ENCODE measurements at places on chromosomes 1 and 21.
A peak's percentile ranks its signal among the peaks of the same experiment; 100 is the strongest.

DNA sequence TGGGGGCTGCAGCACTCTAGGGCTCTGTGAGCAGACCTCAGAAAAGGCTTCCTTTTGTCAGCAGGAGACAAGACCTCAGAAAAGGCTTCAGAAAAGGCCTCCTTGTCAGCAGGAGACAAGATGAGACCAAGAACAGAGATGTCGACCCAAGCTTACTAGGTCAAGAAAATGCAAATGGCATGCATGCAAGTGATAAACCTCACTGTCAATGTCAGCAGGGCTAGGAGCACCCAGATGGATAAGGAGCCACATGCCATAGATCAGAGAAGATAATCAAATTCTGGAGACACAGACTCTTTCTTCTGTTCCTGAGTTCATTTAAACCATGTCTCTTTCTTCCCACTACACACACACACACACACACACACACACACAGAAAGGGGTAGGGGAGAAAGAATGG lies 285.9 kb downstream of the CHRM3 start:
- DNase-seq: no peak

- DNase-seq: no peak
These were observed 83.2 kb downstream of the RGL1 start for GRCh38 chr1:183887826-183888819.

DNA sequence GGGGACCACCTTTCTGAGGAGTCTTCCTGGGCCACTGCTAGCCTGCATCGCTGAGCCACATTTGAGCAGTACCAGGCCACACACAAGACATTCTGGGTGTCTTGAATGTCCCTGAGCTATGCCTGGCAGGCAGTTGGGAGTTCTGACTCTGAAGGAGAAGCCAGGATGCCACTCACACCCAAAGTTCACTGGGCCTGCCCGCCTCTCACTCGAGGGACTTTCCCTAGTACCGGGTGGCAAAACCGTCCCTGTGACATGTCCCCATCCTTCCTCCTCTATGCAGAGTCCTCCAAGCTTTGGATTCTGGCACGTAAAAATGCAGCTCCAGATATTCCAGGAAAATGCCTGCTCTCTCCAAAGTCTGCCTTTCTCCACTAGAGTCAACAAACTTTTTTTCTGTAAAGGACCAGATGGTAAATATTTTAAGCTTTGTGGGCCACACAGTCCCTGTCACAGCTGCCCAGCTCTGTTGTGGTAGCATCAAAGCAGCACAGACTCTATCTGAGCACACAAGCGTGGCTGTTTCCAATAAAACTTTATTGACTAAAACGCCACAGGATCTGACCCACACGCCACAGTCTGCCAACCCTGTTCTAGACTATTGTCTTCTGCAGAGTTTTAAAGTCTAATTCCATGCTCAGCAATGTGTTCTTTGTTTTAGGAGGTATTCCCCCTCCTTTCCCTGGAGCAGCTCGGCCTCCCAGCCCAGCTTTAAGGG lies 19.2 kb upstream of the GUCA2B start:
- no peak for DNase-seq

- no peak for DNase-seq
These were observed 25.1 kb upstream of the SLAMF6 start for GRCh38 chr1:160548183-160548582.

DNA sequence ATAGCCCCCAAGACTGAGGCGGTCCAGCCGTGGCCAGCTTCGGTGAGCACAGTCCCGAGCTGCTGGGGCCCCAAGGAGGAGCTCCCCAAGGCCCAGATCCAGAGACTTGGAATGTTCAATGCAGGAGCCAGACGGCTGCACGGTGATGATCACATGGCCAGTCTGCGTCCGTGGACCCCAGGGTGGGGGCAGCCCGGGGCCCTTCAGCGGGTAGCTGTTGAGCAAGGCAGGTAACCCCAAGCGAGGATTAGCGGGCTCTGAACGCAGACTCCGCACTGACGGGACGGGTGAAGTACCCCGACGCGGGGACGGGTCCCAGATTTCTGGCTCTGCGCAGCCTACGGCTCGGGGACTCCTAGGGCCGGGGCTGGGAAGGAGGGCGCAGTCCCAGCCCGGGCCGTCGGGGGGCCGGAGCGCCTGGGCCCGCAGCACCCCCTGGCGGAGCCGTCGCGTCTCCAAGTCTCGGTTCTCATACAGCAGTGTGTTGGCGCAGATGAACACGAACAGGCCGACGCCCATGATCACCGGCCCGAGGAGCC lies 2.7 kb downstream of the TMEM200B start:
- DNase-seq: no peak

- no peak for DNase-seq
These were observed 186.5 kb downstream of the TGFBR3 start for GRCh38 chr1:91699339-91699974.

GRCh38 chr1:16900751-16901150 lies 5.0 kb downstream of the RNU1-2 start:
- DNase-seq: no peak

- DNase-seq: no peak
These were observed 19.0 kb downstream of the C1orf115 start for GRCh38 chr1:220708936-220709801.

- peak; percentile 87 for DNase-seq
These were observed 8.7 kb upstream of the E2F2 start for GRCh38 chr1:23539698-23540266.

- no peak for DNase-seq
These were observed 128.5 kb upstream of the SERTAD4 start for GRCh38 chr1:210104103-210104502.

DNA sequence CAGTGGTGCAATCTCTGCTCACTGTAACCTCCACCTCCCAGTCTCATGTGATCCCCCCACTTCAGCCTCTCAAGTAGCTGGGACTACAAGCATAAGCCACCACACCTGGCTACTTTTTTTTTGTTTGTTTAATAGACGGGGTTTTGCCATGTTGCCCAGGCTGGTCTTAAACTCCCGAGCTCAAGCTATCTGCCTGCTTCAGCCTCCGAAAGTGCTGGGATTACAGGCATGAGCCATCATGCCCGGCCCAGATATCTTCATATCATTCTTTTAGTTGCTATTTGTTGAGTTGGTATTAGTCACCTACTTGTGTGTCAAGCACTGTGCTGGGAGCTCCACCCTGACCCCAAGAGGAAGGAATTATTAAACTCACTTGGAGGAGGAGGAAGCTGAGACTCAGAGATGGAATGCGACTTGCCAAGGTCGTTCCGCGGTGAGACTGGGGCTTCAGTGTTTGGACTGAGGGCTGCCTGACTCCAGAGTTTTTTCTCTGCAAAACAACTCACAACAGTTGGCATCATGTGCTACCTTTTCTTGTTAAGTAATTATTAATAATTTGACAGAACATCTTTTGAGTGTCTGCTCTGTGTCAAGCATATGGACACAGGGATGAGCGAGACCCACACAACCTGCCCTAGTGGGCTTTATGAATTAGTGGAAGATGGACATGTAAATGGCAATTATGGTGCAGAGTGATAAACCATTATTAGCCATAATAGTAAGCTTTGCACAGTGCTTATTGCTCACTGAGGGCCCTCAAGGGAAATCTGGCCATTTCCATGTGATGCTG lies 132.0 kb downstream of the FOXD2 start:
- peak; percentile 92 for DNase-seq

GRCh38 chr1:243388276-243388675 lies 132.4 kb downstream of the SDCCAG8 start:
- no peak for DNase-seq

GRCh38 chr21:32917362-32918135 lies 108.2 kb upstream of the OLIG2 start:
- no peak for DNase-seq

DNA sequence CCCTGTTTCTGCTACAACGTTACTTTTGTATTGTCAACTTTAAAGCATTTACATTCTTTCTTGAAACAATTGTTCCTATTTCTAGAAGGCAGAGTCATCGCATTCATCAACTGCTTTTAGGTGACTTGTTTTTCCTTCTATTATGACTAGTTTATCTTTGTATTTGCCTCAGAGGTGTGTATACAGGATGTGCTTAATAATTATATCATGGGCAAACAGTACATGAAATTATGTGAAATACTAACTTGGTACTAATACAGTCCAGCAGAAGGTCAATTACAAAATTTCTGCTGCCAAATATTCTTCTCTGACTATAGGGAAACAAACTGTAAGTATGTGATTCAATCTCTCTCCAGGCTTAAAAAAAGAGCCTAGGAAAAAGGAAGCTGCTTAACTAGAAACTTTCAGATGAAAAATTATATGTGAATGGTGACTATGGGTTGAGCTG lies 101.6 kb downstream of the C4BPA start:
- no peak for DNase-seq

DNA sequence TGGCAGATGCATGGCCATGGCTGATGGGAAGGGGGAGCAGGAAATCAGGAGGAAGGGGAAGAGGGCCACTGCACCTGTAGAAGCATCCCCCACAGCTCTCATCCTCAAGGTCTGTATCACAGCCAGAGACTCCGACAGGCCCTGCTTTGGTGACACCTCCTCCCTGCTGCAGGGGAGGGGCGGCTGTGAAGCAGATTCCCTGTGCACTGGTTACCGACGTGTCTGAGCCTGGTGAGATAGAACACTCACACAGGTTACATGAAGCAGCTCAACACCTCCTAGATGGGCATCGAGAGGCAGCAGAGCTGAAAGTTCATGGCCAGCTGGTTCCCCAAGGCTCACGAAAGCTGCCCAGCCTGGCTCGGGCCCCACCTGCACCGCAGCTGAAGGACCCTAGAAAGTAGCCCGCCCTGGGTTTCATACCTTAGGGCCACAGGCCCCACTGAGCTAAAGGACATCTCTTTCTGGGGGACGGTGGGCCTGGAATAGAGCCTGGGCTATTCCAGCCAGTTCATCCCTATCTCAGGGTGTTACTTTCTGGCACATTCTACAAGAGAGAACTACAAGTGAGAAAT lies 30.2 kb upstream of the AJAP1 start:
- DNase-seq: no peak

DNA sequence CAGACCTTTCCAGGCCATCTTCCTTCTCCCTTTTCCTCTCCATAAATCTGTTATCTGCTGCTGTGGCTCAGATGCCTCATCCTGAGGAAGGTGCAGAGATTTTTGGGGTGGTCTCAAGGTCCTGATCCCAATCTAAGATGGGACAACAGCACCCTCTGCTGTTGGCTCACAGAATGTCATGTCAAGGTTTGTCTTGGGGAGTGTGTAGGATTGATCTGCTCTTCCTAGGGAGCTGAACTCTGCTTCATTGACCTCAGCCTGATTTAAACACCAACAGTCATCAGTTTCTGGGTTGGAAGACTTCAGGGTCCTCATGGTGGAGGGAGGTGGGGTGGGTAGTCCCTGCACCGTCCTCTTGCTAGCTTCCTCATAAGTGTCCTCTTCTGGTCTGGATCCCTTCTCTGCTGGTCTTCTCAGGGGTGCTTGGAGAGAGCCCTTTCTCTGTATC lies 62.8 kb upstream of the LAX1 start:
- peak; percentile 37 for DNase-seq

DNA sequence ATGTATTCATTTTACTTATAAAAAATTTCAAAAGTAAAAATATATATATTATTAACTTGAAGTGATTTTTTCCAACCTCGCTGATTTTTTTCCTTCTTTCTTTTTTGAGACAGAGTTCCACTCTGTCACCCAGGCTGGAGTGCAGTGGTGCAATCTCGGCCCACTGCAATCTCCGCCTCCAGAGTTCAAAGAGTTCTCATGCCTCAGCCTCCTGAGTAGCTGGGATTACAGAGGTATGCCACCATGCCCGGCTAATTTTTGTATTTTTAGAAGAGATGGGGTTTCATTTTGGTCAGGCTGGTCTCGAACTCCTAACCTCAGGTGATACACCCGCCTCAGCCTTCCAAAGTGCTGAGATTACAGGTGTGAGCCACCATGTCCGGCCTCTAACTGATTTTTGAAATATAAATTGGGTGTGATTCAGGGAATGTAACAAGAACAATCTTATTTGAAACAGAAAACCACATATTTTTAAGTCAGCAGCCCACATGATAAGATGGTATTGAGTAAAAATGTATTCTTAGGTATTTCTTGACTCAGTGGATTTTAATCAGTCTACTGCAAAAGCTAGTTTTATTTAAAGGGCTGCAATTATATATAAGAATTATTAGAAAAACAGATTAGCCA lies 30.0 kb downstream of the ZBTB8B start:
- no peak for DNase-seq

- no peak for DNase-seq
These were observed 187.0 kb upstream of the HP1BP3 start for GRCh38 chr1:20974069-20974468.

GRCh38 chr1:22709891-22710700 lies 543 bp upstream of the EPHB2 start:
- peak; percentile 19 for DNase-seq
